ENCODE measurements at places on chromosomes 3 and 15.

- DNase-seq, result no peak
These were observed 82.3 kb downstream of the RBPMS2 start for GRCh38 chr15:64693134-64693533.

DNA sequence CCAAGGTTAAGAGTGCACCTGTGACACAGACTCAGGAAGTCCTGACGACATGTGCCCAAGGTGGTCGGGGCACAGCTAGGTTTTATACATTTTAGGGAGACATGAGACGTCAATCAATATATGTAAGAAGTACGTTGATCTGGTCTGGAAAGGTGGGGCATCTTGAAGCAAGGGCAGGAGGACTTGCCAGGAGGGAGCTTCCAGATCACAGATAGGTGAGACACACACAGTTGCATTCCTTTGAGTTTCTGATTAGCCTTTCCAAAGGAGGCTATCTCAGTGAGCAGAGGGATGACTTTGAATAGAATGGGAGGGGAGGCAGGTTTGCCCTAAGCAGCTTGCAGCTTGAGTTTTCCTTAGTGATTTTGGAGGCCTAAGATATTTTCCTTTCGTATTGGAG lies 257.4 kb downstream of the CGGBP1 start:
- no peak for DNase-seq

DNA sequence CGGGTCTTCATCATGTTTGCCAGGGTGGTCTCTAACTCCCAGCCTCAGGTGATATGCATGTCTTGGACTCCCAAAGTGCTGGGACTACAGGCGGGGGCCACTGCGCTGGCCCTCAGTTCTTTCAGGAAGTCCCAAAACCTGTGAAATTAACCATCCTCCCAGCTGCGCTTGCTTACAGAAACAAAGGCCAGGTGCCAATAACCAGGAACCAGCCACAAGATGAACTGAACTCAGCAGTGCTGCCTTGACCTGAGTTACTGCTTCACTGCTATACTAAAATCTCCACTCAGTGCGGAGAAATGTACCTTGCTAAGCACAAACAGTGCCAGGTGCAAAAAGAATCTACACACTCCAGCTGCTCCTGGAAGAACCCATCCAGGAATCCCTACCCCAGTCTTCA lies 3.9 kb upstream of the GCHFR start:
- no peak for DNase-seq

DNA sequence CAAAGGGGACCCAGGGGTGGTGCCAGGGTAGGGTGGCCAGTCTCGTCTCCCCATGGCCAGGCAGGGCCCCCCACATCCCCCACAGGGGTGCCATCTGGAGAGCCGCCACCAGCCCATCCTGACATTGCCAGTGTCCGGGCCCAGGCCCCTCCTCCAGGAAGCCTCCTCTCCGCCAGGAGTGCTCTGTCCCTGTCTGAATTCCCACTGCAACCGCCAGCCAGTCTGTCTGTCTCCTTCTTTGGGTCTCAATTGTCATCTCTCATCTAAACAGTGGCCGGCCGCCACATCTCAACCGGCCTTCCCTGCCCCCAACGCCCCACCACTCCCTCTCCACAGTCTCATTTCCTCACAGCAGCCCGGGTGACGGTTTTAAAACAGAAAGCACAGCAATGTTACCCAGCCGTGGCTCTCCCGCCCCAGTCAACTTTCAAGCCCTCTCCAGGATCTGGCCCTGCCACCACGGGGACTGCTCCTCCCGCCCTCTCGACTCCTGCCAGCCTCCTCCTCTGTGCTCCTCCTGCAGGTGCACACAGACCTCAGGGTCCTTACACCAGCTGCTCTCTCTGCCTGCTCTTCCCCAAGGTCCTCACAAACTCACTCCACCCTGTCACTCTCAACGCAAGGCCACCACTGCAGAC lies 57.0 kb downstream of the IQSEC1 start:
- no peak for DNase-seq

GRCh38 chr3:23750573-23751210 lies 55.1 kb upstream of the UBE2E1 start:
- DNase-seq, result no peak

DNA sequence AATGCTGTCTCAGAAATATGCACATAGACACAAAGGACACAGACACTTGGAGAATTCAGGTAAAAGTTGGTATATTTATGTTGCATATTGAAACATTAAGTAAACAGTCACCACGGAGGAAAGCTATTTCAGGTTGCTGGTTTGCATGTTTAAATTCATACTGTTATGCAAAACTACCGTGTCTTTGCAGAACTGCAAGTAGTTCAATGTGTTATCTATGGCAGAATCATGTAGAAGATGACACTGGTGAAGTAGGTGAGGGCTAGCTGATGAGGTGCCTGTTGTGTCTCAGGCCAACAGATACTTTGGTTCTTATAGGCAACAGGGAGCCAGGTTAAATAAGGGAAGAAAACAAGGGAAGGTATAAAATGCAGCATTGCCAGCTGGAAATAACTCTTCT lies 511.3 kb downstream of the DIPK2A start:
- DNase-seq, result no peak

DNA sequence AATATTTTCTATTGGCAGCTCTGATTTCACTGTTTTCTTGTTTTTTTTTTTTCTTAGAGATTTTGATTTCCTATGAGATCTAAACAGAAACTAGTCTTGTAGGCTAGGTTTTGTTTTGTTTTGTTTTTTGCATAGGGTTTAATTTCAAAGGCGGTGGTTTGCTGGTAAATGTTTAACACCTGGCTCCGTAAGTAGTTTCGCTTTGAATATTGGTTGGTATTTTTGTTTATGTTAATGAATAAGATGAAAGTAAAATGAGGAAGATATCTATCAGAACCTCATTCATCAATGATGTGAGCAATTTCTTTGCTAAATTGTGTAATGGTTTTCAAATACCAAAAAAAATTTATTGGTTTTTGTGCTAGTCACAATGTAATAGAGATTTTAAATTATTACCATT lies 39.7 kb upstream of the TM4SF1 start:
- no peak for DNase-seq

- no peak for DNase-seq
These were observed 107.5 kb downstream of the TIGIT start for GRCh38 chr3:114401346-114401745.

- DNase-seq, result no peak
These were observed 1025.8 kb downstream of the ROBO1 start for GRCh38 chr3:78742041-78742440.

- DNase-seq, result no peak
These were observed 326.3 kb upstream of the NR2E3 start for GRCh38 chr15:71484080-71484479.

GRCh38 chr3:53158765-53159155 lies 2.2 kb upstream of the PRKCD start:
- DNase-seq, result no peak

GRCh38 chr3:54427501-54427900 lies 305.1 kb downstream of the CACNA2D3 start:
- DNase-seq, result no peak

- DNase-seq, result no peak
These were observed 9.6 kb upstream of the LRRC2 start for GRCh38 chr3:46575577-46576222.

DNA sequence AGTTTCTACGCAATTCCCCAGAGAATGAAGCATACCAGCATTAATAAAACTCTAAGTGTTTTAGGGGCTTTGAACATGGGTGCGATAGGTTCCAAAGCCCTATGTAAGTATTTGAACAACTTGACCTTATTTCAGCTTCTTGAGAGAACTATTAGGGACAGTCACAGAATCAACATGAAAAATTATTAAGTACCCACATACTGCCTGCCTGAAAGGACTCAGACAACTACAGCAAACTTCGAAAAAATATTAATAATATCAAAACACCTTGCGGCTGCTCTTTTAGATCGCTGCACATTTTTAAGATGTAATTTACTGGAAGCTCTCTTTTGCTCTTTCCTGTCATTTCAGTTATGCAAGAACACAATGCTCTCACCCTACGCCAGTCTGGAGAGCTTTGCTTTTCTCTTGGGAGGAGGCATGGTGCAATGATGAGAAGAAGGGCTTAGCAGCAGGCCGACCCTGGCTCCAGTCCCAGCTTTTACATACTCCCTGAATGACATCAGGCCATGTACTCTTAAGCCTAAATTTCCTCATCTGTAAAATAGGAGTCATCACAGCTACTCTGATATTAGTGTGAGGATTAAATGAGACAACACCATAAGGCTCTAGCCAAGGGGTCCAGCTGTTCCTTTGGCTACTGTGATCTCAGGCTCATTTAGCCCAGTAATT lies 640.7 kb downstream of the FHIT start:
- no peak for DNase-seq

- DNase-seq, result no peak
These were observed 197.0 kb upstream of the KCNH8 start for GRCh38 chr3:18951333-18951732.
